Stimulated activated naive CD8-positive, alpha-beta T cell treated with anti-CD3 and anti-CD28 coated beads, Interleukin-15, Interleukin-2, amounts not matched to agents 100 U/mL and 50 U/mL, for 24 hours (primary cell): ENCODE measurements at places on chromosomes 13 and 19.
A peak's percentile ranks its signal among the peaks of the same experiment; 100 is the strongest.

- no peak for DNase-seq
Observed at GRCh38 chr13:76852986-76853385, 33.2 kb downstream of the KCTD12 start.

- DNase-seq = peak; percentile 87
Observed at GRCh38 chr19:49533551-49534488, 6.0 kb downstream of the RCN3 start.

GRCh38 chr13:80923907-80924306, 583.0 kb upstream of the SPRY2 start:
- DNase-seq = no peak

DNA sequence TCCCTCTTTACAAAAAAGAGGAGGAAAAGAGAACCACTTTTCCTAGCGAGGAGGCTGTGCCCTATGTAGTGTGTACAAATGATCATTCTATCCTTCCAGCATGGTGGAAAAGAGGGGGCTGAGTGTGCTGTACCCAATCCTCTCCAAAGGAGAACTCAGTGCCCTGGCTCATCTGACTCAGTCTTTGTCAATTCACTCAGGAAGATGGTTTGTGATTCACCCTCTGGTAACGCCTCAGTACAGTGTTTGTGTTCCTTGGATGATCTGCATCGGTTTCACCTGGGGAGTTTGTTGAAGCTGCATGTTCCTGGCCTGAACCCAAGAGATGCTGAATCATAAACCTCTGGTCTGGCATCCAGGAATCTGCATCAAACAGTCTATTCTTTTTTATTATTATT, 18.3 kb upstream of the ENOX1 start:
- DNase-seq = no peak

DNA sequence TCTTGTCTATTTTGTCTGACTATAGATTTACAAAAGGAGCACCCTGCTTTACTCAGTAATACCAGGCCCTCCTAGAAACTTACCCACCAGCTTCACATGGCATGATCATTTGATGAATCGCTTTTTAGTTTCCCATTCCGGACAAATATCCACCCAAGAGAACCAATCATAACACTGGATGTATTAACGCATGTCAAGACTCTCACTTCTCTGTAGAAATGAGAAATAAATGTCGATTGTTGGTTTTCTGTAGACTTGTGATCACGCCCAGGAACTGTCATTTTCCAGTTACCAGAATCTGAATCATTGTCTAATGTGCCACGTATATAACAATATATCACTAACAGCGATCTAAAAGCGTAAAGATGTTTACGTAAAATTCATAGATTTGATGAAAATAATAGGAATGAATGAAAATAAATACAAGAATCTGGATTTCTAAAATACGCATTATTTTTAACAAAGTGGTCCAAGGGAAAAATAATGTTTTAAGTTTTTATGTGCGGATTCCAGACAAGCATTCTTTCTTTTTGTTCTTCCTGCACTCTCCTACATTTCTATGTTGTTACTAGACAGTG, 14.0 kb downstream of the CDX2 start:
- no peak for DNase-seq

DNA sequence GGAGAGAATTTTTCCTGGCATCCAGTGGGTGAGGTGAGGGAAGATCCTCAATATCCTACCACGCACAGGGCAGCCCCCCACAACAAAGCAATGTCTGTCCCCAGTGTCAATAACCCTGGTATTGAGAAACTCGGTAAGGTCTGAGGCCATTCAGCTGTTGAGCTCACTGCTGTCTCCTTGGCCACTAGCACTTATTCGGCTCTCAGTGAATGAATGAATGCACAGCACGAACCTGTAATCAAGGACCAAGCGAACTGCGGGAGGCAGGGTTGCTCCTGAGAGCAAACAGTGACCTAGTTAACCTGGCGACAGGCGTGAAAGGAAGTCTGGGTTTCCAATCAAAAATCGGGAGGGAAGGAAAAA, 640 bp downstream of the ZSCAN5A start:
- no peak for DNase-seq

DNA sequence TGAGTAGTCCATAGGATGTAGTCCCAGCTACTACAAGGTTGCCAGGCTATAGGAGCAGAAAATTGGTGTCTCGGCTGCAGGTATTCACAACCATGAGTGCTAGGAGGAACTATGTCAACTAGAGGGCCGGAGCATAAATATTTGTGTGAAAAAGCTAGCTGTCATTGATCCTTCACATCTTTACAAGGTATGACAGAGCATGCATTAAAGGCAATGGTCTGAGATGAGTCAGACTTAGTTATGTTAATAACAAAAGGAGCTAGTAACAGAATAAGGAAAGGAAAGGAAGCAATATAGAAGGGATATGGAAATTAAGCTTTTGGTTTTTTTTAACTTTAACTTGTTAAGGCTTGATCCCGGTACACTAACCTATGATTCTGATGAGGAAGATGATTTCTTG, 40.9 kb upstream of the PSG9 start:
- DNase-seq = no peak

- DNase-seq = no peak
Observed at GRCh38 chr19:38711726-38712153, 32.5 kb downstream of the CAPN12 start.

DNA sequence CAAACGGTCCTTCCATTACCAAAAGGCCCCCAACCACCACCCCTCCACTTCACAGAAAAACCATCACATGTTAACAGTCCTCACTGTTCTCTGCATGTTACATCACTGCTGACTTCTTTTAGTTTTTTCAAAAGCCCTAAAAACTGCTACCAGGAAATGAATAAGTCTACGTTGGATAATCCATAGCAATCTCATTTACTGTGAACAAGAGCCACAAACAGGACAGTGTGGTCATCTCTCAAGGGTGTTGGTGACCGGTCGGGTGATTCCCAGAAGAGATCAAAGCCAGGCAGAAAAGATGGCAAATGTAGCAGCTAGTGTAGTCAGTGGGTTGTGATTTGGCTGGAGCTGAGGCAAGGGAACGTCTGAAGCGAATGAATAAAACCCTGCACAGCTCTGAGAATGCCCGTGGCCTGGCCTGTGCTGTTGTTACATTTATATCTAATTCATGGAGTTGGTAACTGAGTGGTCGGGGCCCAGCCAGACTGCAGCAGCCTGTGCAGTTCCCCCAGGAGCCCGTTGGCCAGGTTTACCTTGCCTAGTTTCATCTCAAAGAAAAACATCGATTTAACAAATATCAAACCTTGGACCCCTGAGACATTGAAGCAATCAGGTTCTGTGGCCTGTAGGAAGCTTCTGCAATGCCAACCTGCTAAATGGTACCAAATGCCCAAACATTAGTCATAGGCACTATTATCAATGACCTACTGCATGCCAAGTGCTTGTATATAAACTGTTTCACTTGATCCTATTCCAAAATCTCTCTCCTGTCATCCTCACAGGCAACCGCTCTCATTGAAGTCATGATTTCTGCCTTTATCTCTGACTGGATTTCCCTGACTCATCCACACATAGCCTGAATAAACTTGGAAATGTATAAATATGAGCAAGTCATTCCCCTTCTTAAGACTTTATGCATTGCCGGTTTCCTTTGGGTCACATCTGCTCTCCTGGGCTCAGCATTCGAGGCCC, 153.8 kb upstream of the SERP2 start:
- no peak for DNase-seq

- DNase-seq = no peak
Observed at GRCh38 chr13:67408798-67409197, 178.7 kb upstream of the PCDH9 start.

DNA sequence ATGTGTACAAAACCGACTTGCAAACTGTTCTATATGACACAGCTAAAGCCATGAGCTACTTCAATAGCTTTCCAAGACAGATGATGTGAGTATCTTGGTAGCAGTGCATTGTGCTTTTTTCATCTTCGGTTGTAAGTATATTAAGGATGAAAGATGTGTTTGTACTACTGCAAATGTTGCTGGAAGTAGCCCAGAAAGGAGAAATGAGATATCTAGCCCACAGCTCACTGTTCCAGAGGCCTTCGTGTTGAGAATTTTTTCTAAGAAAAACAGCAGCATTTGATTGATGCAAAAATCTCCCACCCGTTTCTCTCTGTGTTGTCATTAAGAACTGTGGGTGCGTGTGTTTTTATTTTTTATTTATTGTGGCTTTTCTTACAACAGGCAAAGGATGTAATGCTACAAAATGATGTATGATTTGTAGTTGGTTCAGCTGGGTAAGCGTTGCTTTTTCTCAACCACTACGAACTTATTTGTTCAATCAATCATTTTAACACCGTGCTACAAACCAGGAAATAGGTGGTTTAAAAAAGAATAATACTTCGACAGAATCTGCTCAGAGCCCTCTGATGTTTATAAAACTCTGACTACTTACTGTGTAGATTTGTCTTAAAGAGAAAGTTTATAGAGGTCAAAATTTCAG, 41.6 kb upstream of the RFC3 start:
- no peak for DNase-seq

GRCh38 chr19:56538254-56538760, 441 bp upstream of the ZFP28 start:
- DNase-seq = peak; percentile 90

DNA sequence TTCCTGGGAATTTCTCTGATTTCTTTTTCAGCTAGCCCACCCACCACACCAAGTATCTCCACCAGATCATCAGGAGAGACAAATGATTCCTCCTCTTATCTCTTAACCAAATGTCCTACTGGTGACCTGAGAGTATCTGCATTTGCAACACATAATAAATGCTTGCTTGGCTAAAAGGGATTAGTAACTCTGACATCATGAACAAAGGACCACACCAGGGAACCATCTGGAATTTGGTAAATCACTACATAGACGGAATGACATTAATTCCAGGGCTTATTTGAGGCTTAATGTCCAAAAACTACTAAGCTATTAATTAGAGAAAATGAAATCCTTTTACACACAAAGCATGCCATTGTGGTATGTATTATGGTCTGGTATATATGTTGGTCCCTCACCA, 139.0 kb downstream of the RAP2A start:
- DNase-seq = no peak

DNA sequence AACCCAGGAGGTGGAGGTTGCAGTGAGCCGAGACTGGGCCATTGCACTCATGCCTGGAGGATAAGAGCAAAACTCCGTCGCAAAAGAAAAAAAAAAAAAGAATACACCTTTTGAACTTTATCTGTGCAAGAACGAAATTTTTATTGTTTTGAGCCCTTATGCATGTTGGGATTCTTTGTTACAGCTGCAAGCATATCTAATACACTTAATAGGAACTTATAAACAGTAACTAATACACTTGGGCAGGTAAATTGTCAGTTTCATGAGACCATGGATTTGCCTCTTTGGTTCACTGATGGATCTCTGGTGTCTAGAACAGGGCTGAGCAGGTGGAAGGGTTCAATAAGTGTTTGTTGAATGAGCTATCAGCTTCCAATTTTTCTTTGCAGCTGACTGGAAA, 108.1 kb downstream of the CACNA1A start:
- no peak for DNase-seq

DNA sequence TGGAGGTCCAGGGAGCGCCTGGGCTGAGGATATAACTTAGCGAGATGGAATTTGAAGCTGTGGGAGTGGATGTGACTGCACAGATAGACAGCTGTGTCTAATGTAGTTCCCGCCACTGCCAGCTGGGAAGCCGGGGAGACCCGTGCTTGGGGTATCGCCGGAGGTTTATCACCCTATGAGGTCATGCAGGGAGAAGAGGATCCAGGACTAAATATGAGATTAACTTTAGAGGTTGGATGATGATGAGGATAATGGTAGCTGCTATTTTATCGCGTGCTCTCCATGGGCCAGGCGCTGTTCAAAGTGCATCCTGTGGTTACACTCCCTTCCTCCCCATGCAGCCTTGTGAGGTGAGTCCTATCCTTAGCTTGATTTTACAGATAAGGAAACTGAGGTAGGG, 19.9 kb downstream of the SSC5D start:
- DNase-seq = no peak

DNA sequence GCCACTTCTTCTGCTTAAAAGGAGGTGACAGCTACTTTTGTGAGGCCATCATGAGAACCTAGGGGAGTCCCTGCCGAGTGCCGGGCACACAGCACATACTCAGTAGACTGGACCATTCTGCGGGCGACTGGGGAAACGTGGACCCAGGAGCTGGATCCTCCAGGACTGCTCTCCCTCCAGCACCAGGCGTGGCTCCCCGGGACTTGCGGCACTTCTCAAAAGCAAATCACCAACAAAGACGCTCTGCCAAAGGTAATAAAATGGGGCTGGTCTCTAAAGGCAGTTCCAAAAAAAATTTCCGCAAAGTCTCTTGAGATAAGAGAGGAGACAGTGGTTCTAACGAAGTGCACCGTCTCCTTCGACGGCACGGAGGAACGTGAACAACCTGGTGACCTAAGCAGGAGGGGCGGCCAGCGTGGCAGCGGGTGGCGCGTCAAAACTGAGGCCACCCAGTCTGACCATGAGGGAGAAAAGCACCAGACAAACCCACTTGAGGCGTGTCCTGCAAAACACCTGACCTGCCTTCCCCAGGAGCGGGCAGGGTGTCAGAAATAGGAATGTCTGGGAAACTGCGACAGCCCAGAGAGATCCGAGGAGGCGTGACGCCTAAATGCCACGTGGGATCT, 1.4 kb upstream of the TMPRSS9 start:
- no peak for DNase-seq

GRCh38 chr13:76019421-76020044, 383.4 kb downstream of the LMO7 start:
- DNase-seq = no peak

DNA sequence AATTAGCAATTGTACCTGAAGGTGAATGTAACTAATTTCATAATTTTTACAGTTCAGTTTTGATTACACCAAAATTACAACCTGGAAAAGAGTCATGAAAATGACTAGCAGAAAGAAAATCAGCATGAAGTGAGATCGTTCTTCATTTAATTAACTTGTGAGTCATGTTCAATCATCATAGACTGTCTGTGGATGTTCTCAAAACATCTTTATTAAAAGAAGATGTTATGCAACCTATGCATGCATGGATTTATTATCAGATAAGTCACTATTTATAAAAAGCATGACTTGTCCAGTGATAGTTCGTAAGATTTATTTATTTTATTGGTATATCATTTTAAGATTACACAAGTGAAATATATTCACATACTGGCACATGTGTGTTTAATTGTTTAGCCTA, 245.9 kb downstream of the ITGBL1 start:
- DNase-seq = no peak

GRCh38 chr13:96816874-96817273, 177.4 kb downstream of the OXGR1 start:
- DNase-seq = no peak

- DNase-seq = no peak
Observed at GRCh38 chr13:71477735-71478134, 389.3 kb downstream of the DACH1 start.

- no peak for DNase-seq
Observed at GRCh38 chr19:32798201-32798600, 71.4 kb downstream of the SLC7A9 start.

DNA sequence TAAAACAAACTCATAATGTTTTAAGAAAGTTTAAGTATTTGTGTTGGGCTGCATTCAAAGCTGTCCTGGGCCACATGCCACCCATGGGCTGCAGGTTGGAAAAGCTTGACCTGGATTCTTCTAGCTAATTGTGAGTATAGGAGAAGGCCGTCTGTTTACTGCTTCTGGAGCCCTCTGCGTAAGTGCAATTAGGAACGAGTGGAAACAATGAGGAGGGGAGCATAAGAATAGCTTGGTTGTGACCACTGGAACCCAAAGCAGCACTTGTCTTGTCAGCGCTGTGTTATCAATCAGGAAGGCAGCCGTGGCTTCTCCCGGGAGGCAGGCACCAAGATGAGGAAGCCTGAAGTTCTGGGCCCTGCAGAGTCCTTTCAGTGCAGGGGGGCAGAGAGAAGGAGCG, 110.4 kb upstream of the MBNL2 start:
- no peak for DNase-seq

- DNase-seq = no peak
Observed at GRCh38 chr13:114122591-114123211, 9.7 kb downstream of the RASA3 start.

GRCh38 chr13:46598140-46598819, 45.3 kb downstream of the LRCH1 start:
- DNase-seq = no peak
